ENCODE measurements at places on chromosomes 1 and 21.
A peak's percentile ranks its signal among the peaks of the same experiment; 100 is the strongest.

GRCh38 chr1:26994020-26994786, 711 bp downstream of the TRNP1 start:
- no peak for DNase-seq

DNA sequence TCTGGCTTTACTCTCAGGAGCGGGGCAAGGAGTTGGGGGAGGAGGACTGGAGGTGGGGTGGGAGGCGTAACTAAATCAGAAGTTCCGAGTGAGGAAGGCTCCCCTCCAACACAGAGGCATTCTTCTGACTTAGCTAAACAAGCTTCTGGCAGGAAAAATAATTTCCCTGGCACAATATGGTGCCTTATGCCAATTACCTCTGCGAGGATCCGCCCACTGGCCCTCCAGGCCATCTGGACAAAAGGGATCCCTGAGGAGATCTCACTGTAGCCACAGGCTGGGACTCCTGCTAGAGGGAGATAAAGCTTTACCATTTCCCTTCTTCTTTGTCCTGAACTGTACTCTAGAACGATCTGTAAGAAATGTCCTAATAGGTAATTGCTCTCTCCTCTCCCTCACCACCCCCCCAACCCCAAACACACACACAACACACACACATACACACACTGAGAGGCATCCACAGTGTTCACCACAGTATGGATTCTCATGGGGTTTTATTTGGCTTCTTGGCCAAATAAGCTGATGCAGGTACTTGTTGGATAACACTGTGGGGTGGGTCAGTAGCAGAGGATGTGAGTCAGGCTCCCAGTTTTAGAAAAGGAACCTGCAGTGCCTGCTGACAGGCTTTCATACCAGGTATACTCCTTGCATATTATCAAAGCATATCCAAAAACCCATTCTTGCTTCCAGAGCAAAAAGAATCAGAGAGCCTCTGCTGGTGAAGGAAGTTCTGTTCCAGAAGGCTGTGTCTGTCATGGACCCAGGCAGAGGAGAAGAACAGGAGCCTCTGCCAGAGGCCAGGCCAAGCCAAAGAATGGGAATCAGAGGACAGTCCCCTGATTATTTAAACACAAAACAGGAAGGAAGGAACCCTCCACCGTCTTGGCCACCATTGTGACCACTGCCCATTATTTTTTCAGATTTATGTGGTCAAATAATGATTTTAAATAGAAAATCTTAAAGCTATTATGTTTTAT, 169.1 kb downstream of the C1orf21 start:
- no peak for DNase-seq

- DNase-seq, result no peak
Observed at GRCh38 chr1:153349363-153350320, 1.0 kb upstream of the PGLYRP4 start.

DNA sequence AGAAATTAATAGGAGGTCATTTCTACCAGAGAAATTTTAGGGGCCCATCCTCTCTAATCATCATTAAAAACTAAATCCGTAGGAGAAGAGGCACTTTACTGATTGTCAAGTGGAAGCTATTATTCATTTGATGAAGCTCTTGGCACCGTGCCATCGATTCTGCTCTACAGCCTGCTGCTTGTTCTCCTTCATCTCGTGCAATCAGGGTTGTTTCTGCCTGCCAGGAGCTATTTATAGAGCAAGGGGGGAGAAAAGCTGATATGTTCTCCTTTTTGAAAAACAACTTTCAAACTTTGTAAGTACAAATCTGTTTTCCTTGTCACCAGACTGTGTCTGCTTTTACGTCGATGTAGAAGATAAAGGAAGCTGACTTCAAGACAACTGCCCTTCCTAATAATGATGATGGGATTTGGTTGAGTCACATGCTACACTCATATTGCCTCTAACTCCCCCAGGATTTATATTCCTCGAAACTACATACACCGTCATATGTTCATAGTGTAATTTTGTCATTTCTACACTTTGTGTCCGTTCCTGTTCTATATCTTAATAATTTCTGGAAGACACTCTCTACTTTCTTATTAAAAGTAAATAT, 169.6 kb upstream of the LHX8 start:
- no peak for DNase-seq

DNA sequence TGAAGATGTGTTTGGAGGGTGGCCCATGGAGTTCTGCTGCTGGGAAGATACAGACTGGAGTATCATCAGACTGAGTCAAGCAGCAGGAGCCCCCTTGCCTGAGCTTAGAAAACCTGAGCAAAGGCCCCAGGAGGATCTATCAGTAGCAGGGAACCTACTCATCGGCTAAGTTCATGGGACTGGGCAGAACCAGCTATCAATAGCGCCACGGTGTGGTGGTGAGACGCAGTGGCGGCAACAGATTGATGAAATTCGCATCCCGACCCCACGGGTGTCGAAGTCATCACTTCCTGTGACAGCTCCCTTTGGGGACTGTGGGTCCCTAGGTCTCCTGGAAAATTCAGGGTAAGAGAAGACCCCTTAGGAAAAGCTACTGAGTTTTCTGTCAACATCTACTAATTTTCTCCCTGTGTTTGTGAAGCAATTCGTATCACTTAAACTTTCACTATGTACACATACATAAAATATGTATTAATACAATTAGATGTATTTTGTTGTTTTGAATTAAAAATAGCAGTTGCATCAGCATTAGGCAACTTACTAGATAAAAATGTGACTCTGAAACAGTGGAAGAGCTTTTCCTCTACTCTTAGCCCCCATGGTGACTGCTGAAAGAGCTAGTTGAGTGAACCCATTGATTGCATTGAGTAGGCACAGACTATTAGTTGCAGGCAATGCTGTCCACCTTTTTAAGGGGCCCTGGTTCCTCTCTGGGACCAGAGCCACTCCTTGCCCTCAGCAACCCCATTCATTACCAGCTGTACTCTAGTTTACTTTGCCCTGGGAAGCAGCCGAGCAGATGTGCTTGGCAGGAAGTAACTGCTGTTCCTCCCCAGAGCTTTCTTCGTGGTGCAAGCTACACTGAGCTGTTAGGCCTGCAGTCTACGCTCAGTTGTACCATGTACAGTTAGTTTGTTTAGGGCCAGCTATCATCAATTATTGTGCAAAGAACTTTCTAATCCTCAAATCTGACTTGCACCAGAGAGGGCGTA, 7.3 kb upstream of the CACNA1S start:
- DNase-seq, result peak; percentile 15

GRCh38 chr1:32714277-32714676, 11.7 kb upstream of the SYNC start:
- no peak for DNase-seq

- no peak for DNase-seq
Observed at GRCh38 chr21:31203431-31204054, 140.5 kb downstream of the TIAM1 start.

DNA sequence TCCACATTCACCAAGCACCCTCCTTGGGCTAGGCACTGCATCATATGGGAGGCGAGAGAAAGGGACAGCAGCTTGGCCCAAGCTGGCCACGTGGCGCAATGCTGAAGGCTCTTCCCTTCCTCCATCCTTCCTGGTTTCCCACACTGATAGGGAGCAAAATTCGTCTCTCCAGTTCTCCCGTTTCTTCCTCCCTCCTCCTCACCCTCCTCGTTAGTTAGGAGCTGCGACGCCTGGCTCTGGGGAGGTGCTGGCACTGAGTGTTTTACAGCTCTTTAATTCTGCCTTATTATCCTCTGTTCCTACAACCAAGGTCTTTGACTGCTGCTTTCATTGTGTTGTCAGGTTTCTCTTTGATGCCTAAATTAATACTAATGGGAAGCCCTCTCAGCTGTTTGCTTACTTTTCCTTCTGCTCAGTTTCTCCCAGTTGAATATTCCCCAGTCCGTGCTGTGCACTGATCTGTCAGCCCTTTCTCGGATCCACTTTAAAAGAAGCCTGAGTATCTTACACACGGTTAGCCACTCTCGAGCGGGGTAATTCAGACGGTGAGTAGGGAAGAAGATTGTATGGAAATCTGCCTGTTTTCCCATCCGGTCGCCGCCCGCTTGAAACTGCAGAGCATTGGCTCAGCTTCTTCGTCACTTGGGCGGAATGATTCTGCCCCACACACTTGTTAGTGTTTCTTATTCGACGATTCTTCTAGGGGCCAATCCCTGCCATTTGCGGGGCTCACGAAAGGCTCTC, 56.2 kb upstream of the SMYD2 start:
- no peak for DNase-seq

GRCh38 chr21:41319273-41319672, 2.7 kb downstream of the FAM3B start:
- no peak for DNase-seq
